ENCODE measurements at places on chromosomes 7 and 10.
A peak's percentile ranks its signal among the peaks of the same experiment; 100 is the strongest.

DNA sequence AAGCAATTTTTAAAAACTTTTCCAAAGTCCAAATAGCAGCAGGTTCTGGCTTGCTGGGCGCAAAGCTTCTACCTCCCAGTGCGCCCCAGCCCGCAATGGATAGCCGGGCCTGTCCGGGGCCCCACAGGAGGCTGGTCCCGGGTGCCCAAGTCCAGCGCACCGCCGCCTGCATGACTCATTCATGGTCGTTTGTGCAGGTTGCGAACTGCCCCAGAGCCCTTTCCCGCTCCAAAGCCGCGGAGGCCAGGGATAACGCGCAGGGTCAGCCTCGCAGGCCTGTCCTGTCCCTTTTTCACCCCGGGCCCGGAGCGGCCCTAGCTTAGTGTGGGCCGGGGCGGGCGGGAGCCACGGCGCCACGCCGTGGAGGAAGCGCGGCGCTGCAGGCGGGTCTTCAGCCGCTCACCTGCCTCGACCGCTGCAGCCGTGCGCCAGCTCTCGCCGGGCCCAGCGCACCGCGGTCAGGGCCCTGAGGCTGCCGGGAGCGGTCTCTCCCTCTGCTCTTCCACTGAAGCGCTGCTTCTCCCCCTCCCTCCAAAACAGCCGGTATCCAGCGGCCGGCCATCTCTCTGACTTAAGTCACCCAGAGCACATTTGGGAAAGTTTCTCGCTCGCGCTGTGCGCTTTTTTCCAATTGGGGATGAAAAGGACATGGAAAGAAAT is 1.7 kb upstream of the EGR2 start:
- no peak for DNase-seq

DNA sequence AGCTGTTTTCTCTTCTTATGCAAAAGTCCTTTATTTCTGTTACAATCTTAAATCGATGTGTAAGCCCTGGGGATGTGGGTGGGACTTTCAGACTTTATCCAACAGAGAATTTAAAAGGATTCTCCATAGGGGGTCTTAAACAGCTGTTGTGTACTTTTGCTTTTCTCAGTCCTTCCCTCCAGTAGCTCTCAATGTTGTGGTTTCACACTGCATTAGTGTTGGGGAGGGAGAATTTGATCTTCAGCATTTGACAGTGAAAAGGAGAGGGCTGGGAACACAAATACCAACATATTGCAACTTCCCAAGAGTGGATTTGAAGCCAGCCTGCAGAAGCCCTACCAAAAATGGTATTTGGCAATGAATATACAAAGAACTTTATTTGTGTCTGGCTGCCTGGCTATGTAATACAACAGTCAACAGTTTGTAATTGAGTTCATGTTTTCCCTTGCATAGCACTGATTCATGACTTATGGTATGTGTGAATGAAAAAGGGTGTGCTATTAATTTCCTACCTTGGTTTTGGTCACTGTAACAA is 80.1 kb upstream of the CAPZA2 start:
- no peak for DNase-seq

DNA sequence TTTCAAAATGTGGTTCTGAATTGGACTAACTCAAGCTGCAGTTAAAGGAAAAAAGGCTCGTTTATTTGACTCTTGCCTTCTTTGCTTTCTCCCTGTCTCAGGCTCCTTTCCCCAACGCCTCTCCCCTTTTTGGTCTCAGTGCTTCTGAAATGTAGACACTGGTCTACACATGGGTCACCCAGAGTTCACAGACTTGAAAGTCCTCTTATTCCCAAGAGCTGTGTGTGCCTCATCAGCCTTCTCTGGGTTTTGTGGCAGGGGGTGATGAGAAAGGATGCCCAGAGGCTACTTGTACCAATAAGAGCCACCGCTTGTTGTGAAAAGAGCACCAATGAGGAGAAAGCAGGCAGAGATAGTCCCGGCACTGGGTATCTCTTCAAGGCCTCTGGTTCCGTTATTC is 125.7 kb downstream of the BICC1 start:
- no peak for DNase-seq

DNA sequence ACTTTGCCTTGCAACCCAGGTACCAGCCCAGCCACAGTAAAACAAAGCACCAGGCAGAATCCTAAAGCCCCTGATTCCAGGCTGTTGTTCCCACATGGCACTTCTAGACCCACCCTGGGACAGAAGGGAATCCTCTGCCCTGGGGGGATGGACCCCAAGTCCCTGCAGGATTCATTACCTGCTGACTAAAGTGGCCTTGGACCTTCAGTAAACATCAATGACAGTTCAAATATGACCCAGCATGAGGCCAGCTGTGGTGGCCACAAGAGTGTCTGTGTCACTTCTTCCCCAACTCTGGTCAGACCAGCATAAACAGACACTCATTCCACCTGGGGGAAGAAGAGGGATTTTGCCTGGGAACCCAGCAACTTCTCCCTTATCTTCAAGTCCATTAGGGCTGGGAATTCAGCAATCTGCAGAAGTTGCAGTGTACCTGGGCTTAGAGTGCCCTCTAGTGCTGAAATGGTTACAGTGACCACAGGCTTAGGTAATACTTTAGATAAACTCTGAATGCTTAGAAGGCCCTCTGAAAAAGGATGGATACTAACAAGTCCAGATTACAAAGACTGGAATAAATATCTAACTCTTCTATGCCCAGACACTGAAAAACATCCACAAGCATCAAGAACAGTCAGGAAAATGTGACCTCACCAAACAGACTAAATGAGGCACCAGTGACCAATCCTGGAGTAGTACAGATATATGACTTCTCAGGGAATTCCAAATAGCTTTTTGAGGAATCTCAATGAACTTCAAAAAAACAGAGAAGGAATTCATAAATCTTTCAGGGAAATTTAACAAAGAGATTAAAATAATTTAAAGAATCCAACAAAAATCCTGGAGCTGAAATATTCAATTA is 108.5 kb upstream of the TMEM168 start:
- DNase-seq = no peak

DNA sequence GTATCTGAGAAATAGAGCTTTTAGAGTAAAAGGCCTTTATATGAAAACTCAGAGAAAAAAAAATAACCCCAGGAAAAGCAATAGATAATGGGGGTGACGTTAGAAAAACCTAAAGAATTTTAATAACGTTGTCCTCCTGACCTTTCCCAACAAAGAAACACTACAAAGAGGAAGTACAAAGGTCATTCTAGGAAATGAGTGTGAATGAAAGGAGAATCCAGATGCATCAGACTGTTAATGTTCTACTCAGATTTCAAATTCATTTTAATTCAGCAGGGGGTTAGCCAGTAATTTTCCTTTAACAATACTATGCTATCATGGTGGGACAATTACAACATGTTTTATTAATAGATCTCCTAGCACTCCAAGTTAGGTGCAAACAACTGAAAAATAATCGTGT is 73.8 kb upstream of the CDK1 start:
- no peak for DNase-seq

- no peak for DNase-seq
These were observed 637 bp downstream of the HSPA14 start for GRCh38 chr10:14838582-14839304.

DNA sequence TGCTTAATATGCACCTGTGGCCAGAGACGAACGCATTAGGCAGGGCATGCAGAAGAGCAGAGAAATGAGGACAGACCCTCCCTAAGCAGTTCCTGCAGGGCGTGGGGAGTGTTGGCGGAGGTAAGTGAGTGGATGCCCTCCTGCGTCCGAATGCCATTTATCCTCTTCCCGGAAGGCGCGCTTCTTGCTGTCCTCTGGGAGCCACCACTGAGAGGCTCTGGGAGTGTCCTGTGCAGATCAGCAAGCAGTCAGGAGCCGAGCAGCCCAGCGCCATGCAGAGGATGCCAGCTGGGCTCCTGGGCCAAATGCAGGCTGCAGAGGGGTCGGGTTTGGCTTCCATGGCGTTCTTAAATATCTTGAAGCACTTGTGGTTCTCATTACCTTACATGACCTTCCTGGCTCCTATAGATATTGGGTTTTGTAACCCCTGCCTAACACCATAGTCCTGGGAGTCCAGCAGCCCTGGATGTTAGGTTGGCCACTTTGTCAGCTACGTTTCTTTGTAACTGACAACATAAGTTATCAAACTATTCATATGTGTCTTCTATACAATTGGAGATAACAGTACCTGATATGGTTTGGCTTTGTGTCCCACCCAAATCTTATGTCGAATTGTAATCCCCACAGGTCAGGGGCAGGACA is 30.0 kb upstream of the SLIT1 start:
- DNase-seq = no peak

DNA sequence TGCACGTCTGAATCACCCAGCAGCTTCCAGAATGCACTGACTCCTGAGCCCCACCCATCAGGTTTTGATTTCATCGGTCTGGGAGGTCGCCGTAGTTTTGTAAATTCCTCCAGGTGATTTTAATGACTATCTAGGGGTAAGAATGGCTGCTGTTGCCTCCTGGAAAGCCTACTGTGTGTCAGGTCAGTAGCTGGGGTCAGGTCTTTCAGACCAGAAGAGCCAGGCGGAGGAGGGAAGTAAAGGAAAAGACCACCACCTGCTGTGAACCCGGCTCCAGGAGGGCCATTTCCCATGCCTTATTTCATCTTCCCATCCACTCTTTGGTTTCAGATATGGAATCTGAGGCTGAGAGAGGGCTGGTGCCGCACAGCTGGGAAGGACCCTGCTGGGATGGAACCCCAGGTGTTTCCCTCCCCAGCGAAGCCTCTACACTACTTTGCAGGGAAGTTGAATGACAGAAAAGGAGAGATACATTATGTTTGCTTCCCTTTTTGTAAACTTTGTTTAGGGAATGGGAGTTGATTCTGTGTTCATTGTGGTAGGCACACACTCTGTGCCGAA is 19.8 kb downstream of the ADAMTS14 start:
- DNase-seq = no peak

DNA sequence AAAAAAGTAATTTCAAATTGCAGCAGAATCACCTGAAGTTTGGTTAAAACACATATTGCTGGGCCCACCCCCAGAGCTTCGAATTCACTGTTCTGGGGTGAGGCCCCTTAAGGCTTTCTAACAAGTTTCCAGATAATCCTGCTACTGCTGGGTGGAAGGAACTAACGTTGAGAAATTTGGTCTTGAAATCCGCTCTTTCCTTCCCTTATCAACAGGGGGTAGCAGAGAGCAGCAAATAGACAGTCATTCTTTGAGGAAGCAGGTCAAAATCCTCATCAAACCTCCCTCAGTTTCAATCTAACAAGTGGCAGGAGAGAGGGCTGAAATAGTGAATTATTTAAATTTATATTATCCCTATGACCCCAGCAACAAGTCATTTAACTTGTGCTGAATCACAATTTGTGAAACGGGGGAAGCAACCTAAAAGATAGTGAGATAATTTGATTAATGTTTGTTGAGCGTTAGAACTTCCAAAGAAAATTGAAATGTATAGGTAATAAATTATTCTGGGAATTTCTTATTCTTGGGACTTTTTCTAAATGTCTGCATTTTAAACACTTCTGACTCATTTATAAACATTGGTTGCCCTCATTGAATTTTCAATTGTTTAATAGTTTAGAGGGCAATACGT is 21.7 kb upstream of the MALSU1 start:
- DNase-seq = peak; percentile 44

DNA sequence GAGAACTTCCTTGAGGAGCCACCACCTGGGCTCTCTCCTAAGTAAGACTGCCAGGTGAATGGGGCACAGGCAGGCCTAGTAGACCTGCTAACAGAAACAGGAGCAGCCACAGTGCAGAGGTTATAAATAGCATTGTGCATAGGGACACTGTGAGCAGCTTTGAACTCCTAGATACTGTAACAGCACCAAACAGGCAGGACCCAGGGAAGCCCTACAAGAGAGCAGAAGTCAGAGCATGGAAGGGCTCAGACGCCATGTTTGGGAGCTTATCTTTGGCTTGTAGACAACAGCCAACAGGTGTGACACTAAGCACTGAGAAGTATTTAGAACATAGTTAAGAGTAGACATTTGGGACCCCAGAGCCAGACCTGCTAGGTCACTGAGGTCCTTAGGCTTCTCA is 14.5 kb downstream of the XRCC2 start:
- DNase-seq = no peak

GRCh38 chr10:79547973-79548372 is 12.2 kb downstream of the SFTPA2 start:
- DNase-seq = no peak

GRCh38 chr10:88423732-88424131 is 159.4 kb downstream of the RNLS start:
- no peak for DNase-seq

DNA sequence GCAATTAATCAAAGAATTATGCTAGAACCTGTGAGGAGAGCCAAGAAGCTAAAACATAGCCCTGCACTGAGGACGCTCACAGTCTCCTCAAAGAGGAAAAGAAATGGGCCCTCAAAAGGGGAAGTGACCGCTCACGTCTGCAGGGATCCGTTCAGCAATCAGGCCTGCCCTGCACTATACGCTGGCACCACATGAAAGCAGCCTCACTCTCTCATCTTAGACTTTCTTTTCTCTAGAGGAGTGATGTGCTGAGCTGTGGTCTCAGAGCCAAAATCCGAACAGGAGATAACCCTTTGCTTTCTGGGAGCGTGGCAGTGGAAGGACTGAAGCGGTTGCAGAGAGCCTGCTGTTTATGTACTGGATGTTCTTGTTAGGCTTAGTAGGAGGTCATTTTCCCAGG is 6.3 kb upstream of the IL2RA start:
- DNase-seq = no peak

GRCh38 chr10:98028168-98028770 is 2.2 kb downstream of the CRTAC1 start:
- no peak for DNase-seq

- DNase-seq = no peak
These were observed 381.1 kb upstream of the PHF14 start for GRCh38 chr7:10592604-10593003.

- no peak for DNase-seq
These were observed 18.0 kb downstream of the NEBL start for GRCh38 chr10:20879136-20879535.

GRCh38 chr7:84196084-84196503 is 1.5 kb upstream of the SEMA3A start:
- DNase-seq = no peak

DNA sequence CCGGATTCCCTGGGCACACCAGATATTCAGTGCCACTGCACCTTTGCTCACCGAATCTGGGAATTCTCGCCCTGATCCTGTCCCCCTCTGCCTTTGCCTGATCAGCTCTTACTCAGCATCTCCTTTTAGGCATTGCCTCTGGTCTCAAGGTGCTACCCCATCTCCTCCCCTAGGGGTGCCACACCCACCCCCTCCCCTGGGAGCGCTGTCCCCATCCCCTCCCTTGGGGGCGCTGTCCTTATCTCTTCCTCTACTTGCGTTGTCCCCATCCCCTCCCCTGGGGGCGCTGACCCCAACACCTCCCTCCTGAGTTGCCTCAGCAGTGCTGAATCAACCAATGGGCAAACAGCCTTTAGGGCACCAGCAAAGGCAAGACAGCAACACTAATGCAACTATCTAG is 686.9 kb upstream of the FOXK1 start:
- DNase-seq = no peak

All from NCI-H1417 treated with DMSO at 0.1 percent for 48 hours (cell line).